Esophagus muscularis mucosa (tissue), 4 donors: ENCODE measurements at places on chromosomes 5 and 9.

GRCh38 chr5:12016159-12016746 is 112.0 kb upstream of the CTNND2 start:
- DNase-seq, result no peak

DNA sequence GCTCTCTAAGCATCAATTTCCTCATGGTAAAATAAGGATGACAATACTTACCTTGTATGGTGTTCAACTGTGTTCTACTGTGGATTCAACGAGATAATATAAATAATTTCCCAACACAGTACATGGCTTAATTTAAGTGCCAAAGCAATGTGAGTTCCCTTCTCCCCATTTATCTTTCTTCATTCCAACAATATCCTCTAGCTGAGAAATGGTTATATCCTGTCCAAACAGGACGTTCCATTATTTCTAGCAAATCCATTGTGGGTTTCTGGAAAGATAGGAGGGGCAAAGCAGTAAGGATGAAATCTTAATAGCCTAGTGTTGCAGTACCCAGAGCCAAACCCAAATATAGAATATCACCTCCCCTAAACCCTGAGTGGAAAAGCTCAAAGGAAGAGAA is 22.0 kb downstream of the ABCA1 start:
- DNase-seq, result no peak

- no peak for DNase-seq
Measured at GRCh38 chr5:84983093-84983492, 598.4 kb upstream of the EDIL3 start.

DNA sequence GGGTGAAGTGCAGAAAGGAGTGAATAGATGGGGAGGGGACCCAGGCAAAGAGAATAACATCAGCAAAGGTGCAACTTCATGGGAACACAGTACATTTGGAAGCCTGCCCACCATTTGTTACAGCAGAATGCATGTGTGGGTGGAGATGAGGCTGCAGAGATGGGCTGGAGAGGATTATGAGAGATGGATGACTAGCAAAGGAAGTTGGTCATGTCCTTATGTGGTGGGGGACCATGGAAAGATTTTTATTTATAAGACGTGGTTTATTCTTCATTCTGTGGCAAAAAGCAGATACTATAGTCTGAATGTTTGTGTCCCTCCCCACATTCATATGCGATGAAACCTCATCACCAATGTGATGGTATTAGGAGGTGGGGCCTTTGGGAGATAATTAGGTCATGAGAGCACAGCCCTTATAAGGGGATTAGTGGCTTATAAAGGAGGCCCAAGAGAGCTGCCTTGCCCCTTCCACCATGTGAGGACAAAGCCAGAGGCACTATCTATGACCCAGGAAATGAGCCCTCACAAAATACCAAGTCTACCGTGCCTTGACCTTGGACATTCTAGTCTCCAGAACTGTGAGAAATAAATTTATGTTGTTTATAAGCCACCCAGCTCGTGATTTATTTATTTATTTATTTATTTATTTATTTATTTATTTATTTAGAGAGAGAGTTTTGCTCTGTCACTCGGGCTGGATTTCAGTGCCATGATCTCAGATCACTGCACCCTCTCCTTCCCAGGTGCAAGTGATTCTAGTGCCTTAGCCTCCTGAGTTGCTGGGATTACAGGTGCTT is 483.7 kb downstream of the RAB3C start:
- no peak for DNase-seq

DNA sequence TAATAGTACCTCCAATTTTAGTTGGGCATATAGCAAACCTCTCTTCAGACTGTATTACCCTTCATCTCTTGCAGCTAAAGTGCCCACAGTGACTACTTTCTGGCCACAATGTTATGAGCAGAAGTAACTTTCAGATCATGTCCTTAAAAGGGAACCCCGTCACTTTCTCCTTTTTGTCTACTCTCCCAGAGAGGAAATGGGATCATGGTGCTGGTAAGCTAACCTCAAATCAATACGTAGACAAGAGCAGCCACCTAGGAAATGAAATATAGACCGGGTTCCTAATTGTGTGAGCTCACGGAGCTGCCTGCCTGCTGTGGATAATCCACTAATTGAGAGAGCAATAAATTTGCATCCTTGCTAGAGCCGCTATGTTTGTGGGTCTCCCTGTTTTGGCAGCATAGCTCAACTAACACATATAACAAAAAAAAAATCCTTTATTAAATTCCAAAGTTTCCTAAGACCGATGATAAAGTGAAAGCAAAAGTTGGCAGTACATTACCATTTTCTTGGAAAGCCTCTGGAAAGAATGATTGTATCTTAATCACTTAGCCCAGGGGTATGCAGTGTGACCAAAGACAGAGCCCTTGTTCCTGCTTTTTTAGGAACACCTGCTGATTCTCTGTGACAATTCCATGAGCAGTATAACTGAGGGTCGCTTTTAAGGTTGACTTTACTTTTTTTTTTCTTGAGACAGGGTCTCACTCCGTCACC is 5.6 kb upstream of the IL7R start:
- DNase-seq, result no peak

GRCh38 chr5:3049261-3049660 is 297.8 kb upstream of the IRX2 start:
- DNase-seq, result no peak

GRCh38 chr5:172717481-172718195 is 53.4 kb downstream of the DUSP1 start:
- no peak for DNase-seq

- peak; percentile 68 for DNase-seq
Measured at GRCh38 chr9:20065046-20065445, 276.2 kb upstream of the SLC24A2 start.

- peak; percentile 45 for DNase-seq
Measured at GRCh38 chr9:135611142-135611874, 28.0 kb downstream of the GLT6D1 start.

GRCh38 chr5:78339617-78340436 is 20.6 kb upstream of the SCAMP1 start:
- DNase-seq, result no peak

DNA sequence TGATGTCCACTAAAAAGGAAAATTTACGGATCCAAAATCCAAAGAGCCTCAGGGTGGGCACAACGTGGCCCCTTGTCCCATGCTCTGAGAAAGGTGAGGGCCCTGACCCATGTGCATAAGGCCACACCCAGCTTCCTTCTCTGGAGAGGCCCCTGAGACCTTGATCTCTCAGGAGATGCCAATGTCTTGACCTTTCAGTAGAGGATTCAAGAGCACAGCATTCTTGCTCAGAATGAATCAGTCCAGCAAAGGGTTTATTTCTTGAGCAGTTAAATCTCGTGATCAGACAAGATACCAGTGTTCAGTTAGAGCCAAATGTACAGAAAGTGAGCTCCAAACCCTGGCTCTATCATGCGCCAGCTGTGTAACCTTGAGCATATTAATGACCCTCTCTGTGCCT is 115.9 kb upstream of the DAPK1 start:
- DNase-seq, result no peak

GRCh38 chr9:68708513-68708912 is 3.5 kb downstream of the PIP5K1B start:
- DNase-seq, result peak; percentile 47
